Fibroblast of villous mesenchyme (primary cell): ENCODE measurements at places on chromosomes 12 and 14.

- DNase-seq: no peak
Measured at GRCh38 chr14:102125546-102125945, 14.2 kb upstream of the WDR20 start.

- no peak for DNase-seq
Measured at GRCh38 chr12:24798335-24798734, 150.6 kb downstream of the BCAT1 start.

DNA sequence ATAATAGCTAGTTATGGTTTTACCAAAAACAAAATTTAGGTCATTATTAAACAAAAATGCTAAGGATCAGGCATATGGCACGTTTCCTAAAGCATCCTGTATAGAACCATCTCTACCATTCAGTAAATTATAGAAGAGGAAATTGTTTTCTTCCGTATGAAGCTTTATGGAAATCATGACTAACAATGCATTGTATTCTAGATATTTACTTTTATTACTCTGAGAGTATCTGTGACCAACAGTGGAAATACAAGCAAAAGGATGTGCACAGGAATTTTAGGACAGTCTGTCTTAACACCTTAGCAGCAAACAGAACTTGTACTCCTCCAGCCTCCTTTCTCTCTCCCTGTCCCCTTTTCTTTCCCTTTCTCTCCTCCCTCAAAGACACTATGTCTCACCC lies 7.1 kb downstream of the DENND5B start:
- no peak for DNase-seq

- no peak for DNase-seq
Measured at GRCh38 chr12:94359761-94360160, 99.9 kb downstream of the CEP83 start.

- DNase-seq: peak; percentile 67
Measured at GRCh38 chr12:106267535-106267934, 19.7 kb upstream of the CKAP4 start.

GRCh38 chr12:123363390-123363739 lies 1.3 kb downstream of the SBNO1 start:
- DNase-seq: peak; percentile 55

GRCh38 chr12:95187865-95188415 lies 29.3 kb downstream of the FGD6 start:
- DNase-seq: no peak

- DNase-seq: no peak
Measured at GRCh38 chr14:105161964-105162668, 6.5 kb downstream of the JAG2 start.

DNA sequence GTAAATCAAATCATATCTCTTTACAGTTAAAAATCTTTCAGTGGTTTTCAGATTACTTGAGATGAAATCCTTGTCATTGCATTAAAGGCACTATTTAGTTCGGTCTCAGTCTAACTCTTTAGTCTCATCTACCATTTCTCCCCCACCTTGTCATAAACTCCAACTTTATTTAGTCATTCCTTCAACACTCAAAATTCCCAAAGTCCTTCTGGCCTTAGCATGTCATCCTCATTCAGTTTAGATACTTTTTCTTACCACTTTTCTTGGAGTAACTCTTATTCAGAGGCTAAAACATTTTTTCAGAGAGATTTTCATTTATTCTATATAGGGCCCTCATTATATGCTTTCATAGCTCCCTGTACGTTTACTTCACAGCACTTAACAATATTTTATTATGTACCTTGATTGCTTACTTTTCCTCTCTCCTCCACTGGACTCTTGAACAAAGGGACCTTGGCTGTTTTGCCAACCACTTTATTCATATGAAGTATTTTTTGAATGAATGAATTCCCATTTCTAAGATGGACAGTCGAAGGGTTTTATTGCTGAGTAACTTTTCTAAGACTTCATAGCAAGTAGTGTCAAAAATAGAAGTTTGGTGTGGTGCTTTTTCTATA lies 12.8 kb downstream of the USP15 start:
- no peak for DNase-seq

- DNase-seq: no peak
Measured at GRCh38 chr12:43102546-43103264, 449.3 kb downstream of the ADAMTS20 start.

- no peak for DNase-seq
Measured at GRCh38 chr12:61272441-61272840, 987.8 kb upstream of the USP15 start.

- peak; percentile 3 for DNase-seq
Measured at GRCh38 chr14:70098250-70098809, 90.4 kb downstream of the SLC8A3 start.

- DNase-seq: no peak
Measured at GRCh38 chr12:103834942-103835341, 6.1 kb downstream of the NT5DC3 start.

DNA sequence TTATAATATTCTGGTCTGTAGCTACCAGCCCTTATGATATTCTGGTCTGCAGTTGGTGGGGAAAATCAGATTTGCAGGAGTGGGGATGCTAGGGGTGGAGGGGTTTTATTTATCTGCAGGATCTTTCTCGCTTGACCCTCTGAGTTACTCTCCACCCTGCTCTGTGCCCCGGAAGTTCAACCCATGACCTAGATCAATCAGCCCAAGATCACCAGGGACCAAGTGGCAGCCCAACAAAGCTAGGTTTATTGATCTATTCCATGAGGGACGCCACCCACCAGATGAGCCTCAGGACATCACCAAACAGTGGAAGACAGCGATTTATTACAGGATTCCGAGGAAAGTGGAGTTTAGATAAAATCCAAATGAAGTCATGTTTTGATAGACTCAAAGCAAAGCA lies 25.8 kb upstream of the C12orf76 start:
- DNase-seq: no peak

- peak; percentile 92 for DNase-seq
Measured at GRCh38 chr14:95185033-95185766, 27.9 kb upstream of the DICER1 start.

- DNase-seq: no peak
Measured at GRCh38 chr12:101946233-101946611, 68.8 kb downstream of the DRAM1 start.

DNA sequence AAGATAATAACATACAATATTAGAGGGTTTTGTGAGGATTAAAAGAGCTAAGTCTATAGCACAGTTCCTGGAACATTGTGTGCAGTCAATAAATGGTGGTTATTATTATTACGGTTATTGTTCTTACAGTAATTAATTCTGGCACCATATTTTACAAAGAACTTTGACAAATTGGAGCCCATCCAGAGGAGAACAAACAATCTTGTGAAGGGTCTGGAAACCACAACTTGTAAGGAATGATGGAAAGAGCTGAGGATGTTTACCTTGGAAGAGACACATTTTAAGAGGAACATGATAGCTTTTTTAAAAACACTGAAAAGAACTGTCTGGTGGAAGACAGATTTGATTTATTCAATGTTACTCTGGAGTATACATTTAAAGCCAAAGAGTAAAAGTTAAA lies 150.5 kb upstream of the KRR1 start:
- DNase-seq: peak; percentile 56

- DNase-seq: peak; percentile 39
Measured at GRCh38 chr14:37708481-37708880, 113.1 kb downstream of the TTC6 start.

- no peak for DNase-seq
Measured at GRCh38 chr14:90627478-90627877, 188.8 kb downstream of the TTC7B start.

- DNase-seq: peak; percentile 61
Measured at GRCh38 chr14:91237219-91237618, 7.3 kb downstream of the GPR68 start.

DNA sequence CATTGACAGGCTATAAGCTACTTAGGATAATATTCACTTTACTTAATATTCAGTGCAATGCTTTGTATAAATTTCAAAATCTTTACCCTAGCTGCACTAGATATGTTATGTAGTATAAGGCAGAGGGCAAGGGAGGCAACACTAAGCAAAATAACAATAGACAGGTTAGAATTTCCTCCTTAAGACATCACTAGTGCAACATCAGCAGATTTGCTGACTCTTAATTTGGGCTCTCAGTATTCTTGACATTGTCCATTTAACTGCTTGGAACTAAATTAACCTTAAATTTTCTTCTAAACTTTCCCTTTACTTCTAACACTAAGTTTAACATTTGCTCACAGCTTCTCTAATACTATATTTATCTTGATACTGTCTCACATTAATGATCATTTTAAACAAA lies 273.9 kb downstream of the DIO2 start:
- DNase-seq: no peak

DNA sequence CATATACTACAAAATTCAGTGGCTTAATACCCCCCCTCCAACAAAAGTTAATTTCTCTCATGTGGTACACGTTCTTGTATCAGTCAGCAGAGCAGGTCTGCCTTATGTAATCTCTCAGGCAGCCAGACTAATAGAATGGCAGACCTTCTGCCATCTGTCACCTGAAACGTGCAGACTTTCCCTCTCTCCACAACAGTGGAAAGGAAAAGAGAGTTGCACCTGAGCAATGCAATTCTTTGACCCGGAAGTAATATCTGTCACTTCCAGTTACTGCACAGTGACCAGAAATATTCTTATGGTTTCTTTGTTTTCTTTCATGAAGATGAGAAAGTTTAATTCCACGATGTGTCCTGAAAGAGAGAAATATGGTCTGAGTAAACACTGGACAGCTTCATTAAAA lies 14.4 kb downstream of the KERA start:
- no peak for DNase-seq

DNA sequence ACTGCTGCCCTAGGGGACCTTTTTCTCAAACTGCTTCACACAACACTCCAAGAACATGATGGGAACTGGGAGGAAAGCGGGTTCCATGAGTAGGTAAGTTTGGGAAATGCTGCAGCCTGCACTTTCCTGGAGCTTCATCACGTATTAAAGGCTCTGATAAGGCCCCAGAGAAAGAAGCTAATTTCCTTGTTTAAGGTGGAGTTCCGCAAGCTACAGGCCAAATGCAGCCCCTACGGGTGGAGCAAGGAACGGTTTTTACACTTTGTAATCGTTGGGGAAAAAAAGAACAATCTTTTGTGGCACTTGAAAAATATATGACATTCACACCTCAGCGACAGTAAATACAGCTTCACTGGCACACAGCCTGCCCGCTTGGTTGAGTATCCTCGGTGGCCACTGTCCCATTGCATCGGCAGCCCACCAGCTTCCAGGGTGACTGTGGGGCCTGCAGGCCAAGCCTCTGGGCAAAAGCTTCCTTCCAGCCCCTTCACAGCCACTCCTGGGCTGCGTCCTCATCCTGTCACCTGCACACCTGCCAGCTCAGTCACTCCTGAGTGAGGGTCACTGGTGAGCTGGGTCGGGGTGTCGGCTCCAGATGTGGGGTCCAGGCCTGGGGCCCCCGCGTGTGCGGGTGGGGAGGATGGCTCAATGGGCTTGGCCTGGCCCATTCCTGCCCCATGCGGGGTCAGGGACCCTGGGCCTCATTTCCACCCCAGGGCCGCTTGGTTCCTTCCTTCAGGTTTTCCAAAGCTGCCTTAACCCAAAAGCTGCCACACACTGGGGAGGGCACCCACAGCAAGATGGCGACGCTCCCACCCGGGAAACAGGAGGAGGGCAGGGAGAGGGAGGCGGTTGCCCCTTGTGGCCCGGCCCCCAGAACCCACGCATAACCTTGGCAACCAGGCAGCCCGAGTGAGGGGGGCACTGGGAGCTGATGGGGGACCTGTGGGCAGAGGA lies 2.4 kb downstream of the AMN start:
- no peak for DNase-seq

DNA sequence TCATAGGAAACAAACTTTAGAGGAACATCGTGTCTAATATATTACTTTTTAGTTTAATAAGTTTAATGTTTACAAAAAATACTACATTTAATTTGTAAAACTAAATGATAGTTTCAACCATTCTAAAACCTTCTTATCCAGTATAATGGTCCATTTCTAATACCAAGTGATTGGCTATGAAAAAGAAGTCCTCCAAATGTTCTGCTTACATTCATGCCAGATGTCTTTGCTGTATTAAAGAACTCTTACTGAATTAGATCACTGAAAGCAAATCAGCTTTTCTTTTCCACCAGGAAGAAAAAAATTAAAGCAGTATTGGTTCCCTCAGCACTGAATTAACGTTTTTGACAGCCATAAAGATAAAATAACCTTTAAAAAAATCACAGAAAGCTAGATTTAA lies 3.7 kb downstream of the NOVA1 start:
- DNase-seq: no peak

GRCh38 chr14:102421411-102422057 lies 58.8 kb downstream of the TECPR2 start:
- DNase-seq: no peak

DNA sequence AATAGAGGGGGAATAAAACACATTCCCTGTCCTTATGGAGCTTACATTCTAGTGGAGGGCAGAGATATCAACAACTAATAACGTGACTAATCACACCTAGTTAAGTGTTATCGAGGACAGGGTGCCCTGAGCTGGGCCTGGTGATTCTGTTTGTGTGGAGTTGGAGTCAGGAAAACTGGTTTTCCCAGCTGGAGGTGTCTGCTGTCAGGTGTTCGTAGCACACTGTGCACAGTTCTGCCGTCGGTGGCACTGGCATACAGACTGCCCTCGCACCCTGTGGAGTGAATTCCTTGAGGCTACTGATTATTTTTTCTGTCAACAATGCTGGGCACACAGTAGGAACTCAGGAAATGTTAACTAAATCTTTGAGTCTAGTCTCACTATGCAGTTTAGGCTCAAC lies 900 bp upstream of the MTERF2 start:
- no peak for DNase-seq

GRCh38 chr12:112837629-112838197 lies 46.2 kb downstream of the RPH3A start:
- peak; percentile 24 for DNase-seq

DNA sequence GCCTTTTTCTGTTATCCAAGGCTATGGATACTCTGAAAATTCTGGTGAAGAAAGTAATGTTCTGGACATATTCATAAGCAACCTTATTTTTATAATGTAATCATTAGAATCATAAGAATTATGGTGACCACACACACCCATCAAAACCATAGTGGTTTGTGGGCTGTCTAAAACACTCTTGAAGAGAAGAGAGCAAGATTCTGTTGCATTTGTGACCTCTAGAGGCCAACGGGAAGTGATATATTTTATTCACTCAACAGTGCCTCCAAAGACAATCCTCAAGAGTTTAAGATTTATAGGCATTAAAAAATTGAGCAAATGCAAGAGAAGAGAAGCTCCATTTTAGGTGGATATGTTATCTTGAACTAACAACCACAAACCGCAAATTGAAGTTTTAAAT lies 68.5 kb upstream of the LGR5 start:
- no peak for DNase-seq

DNA sequence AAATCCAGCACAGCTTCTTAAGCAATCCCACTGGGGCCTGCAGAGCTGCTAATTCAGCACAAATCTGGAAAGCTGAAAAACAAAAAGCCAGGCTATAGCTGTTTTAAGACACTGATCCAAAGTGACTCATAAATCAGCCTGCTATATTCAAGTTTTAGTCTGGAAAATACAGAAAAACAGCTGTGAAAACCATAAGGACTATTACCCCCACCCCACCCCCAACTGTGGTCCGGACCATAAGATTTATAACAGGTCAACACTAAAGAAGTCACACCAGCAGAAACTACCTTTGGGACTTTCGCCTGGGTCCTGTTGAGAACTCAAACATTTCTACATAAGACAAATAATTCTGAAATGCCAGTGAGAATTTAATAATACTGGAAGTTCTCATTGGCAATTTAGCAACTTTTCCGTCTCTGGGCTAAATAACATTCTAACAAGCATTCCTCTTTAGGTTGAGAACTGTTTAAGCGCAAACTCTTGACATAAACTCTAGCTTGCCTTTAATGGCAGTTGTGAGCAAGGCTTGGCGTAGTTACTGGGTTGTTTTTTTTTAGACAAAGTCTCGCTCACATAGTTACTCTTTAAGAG lies 3.3 kb downstream of the LRIG3 start:
- DNase-seq: peak; percentile 88

- DNase-seq: peak; percentile 83
Measured at GRCh38 chr12:64650762-64651161, 40.5 kb downstream of the RASSF3 start.

GRCh38 chr12:57620936-57621496 lies 9.8 kb downstream of the ARHGEF25 start:
- no peak for DNase-seq
